OCI-M1 (cell line): ENCODE measurements at places on chromosomes 5 and 9.
A peak's percentile ranks its signal among the peaks of the same experiment; 100 is the strongest.

DNA sequence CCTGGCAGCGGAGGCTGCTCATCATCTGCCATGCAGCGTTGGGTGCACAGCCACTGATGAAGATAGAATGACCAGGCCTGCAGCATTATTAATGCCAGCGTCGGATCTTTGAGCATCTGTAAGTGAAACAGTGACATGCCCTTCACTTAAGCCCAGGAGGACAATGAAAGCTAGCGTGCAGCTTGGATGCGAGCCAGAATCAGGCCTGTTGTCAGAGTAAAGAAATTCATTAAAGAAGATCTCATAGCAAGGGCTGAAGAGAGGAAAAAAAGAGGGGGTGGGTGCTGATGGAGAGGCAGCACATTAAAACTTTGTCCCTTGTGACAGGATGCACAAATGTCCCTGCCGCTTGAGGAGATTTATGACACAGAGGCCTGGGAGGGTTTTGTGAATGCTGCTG is 186.1 kb upstream of the MAST4 start:
- no peak for DNase-seq

GRCh38 chr5:39175273-39175955 is 43.9 kb downstream of the FYB1 start:
- DNase-seq, result no peak

DNA sequence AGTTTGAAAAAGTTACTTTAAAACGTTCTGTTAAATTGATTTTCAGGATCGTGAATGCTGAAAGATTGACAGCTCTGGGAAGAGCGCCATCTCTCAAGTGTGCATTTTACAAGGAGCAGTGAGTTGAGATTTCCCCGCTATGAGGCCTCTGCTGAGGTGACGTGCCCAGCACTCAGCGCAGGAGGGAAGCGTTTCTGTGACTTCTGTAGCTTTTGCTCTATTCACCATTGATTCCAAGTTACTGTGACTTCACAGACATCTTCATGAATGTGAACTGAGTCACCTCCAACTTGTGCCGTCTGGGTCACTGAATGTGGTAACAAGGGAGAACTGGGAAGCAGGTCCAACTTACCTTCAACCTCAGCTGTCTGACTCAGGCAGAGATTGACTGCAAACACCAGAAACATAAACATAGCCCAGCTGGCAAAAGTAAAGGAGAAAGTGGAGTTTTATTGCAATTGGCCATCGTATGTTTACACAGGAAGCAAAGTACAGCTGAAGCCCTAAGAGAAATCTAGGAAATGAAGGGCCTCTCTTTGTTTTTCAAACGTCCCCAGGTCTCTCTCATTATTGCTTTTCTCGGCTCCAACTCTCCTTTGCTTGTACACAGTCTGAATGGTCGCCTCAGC is 428.8 kb upstream of the CLINT1 start:
- DNase-seq, result no peak

GRCh38 chr9:98472216-98472615 is 216.8 kb upstream of the TBC1D2 start:
- no peak for DNase-seq

DNA sequence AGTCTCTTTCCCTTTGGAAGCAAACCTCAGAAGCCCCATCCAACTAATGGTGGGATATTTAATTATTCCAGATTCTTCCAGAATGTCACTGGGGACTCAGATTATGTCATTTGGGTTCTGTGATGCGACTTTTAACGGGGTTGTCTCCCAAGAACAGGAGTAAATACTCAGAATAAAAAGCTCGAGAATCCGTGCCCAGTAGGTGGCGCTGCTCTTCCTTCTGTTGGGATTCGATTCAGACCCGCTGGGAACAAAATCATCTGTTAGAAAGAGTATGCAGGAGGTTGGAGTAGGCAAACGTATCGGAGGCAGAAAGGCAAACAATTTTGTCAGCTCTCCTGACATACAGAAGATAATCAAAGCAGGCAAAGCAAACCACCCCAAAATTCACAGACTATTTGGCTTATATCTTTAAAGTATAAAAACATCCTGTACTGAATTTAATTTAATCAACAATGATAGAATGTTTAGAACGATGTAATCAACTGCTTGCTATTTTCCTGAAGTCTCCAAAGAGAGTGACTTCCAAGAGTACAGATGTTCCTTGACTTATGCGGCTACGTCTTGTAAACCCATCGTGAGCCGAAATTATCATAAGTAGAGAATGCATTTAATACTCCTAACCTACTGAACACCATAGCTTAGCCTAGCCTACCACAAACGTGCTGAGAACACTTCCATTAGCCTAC is 169.8 kb upstream of the RAI14 start:
- peak; percentile 89 for DNase-seq

- peak; percentile 25 for DNase-seq
Observed at GRCh38 chr5:93349613-93350012, 231.4 kb downstream of the NR2F1-AS1 start.

DNA sequence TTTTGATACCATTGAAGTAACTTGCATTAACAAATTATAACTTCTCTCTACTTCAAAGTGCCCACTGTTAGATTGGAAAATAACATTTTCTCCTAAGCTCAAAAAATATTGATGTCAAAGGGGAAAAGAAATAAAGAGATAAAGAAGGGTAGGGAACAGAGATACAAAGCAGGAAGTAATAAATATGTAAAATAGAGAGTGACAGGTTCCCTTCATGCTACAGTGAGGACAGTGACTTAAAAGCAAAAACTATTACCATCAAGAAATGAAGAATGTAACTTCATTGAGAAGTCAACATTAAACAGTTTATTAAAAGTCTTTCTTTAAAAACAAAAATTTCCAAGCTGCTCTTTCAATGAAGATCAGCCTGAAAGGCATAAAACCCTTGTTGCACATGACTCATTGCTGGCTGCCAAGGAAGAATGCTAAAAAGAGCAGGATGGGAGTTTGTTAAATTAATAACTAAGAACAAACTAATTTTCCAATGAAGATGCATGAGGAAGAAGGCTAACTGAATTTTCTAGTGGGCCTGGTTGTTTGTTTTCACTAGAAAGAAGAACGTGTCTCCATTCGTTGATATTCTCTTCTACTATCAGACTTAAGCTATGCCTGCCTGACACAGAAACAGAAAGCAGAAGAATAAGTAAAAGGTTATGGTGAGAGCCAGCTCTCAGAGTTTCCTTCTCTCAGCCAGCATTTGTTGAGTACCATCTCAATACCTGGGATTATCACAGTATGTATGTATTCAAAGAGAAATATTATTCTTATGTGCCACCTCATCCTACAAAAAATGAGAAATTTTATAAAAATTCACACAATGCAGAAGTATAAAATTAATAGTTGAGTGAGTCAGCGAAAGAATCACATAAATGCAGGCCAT is 197.8 kb upstream of the NREP start:
- DNase-seq, result peak; percentile 66

DNA sequence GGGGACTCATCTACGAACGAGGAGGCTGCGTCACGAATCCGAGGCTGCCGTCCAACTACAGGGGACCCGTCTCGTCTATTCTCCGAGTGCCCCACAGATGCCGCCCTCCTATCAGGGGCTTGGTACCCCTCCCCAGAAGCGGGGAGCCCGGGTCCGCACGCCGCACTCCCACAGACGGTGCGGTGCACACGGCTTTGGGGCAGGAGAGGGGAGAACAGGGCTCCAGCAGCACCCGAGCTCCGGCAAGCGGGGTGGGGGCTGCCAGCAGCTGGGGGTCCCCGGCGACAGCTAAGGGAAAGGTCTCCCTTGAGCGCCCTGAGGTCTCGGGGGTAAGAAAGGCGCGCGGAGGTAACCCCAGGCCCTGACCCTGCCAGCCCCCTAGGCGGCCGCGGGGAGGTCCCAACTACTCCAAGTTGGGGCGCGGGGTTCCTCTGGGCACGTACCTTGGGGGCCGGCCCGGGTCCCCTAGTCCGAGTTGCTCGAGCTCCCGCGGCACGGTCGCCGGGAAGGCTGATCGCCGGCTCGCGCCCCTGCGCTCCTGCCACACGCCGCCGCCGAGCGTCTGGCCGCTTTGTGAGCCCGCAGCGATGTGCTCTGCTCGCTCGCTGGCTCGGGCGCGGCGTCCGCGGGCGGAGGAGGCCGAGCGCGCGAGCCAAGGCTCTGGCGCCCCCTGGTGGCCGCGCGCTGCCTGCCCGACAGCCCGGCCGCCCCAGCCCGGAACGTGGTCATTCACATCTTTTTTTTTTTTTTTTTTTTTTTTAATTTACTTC is at the start of gene SPOCK1:
SPOCK1 (minus strand) TSS at position 591 of the 770 bp plus-strand sequence.
- DNase-seq, result peak; percentile 70

DNA sequence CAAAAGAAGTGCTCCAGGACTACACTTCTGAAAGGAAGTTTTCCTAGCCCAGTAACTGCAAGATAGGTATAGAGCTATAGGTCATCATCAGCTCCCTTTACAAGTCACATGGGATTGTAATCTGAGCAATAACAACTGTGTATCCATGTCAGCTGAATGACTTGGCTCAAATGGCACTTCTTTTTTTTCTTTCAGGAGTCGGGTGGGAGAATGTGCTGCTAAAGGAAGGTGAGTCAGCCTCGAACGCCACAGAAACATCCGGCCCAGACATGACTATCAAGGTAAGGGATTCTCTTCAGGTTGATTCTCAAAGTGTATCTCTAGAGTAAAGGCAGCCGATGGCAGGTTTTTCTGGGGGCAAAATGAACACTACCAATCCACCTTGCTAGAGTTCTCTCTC is 192.2 kb downstream of the C9orf152 start:
- peak; percentile 42 for DNase-seq

GRCh38 chr5:2779459-2779858 is 28.0 kb upstream of the IRX2 start:
- DNase-seq, result no peak

DNA sequence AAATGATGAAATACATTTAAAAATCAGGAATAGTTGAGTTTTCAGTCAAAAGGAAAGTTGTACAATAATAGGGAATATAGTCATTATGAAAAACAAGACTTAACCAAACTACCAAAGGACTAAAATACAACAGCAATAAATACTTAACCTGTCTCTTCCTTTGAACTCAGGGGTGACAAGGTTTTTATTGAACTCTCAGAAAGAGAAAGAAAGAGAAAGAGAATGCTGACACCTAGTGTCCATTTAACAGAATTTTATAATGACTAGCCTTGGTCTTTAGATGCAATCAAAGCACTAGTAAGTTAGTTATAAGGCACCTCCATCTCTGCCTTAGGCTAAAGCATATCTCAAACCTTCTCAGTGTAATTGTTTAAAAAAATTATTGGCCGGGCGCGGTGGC is 47.5 kb downstream of the UIMC1 start:
- peak; percentile 73 for DNase-seq

DNA sequence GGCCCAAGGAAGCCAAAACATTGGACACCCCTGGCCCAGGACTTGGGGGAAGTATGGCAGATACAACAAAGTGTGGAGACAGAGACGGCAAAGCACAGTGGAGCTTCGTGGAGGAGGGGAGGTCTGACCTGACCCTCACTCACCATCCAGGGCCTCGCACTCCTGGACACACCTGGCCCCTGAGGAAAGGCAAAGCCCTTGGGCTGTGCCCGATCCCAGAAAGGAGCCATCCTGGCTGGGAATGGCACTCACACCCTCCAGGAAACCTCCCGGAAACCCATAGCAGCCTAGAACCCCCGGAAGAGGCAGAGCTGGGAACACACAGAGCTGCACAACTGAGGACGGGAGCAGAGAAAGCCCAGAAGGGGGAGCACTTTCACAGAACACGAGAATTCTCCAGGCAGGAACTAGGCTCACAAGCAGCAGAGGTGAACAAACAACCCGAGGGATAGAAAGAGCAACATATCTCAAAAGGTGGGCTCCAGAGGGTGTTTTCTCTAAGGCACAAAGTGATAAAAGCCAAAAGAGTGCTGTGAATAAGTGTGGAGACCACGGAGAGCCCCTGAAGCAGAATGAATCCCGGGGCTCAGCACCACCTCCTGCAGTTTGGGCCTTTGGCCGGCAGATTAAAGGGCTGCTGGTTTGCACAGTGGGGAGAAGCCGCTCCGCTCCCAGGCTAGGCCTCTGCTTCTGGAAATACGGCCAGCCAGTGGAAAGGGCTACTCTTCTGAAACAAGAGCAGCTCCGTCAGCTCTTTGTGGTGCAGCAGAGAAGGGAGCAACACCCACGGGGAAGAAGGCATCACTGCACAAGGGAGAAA is 108.2 kb downstream of the UBE2R2 start:
- peak; percentile 27 for DNase-seq

GRCh38 chr5:149195337-149195887 is 54.1 kb downstream of the ABLIM3 start:
- DNase-seq, result no peak

GRCh38 chr9:23375511-23375910 is 450.5 kb downstream of the ELAVL2 start:
- DNase-seq, result peak; percentile 61

DNA sequence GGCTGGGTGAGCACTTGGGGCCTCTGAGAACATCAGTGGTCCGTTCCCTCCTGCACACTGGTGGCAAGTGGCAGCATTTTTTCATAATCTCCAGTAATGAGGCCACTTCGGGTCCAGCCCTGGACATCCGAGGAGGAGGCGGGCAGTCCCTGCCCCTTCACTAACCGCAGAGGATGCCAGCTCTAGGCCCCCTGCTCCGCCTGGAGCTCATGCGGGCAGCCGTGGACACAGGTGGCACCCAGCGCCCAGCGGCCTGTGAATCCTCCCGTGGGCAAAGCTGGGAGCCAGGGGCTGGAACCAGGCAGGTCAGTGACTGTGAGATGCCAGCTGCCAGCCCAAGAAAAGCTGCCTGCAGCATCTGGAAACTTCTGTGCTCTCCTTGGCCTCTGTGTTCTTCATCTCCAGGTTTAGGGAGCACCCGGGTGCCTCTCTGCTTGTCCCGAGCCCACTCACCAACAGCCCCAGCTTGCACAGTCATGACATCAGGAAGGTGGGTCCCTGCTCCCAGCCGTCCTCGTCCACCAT is 92.4 kb downstream of the KCNT1 start:
- DNase-seq, result no peak

- no peak for DNase-seq
Observed at GRCh38 chr5:80185095-80185494, 70.8 kb downstream of the SERINC5 start.

- no peak for DNase-seq
Observed at GRCh38 chr5:150124596-150124995, 31.0 kb downstream of the PDGFRB start.

DNA sequence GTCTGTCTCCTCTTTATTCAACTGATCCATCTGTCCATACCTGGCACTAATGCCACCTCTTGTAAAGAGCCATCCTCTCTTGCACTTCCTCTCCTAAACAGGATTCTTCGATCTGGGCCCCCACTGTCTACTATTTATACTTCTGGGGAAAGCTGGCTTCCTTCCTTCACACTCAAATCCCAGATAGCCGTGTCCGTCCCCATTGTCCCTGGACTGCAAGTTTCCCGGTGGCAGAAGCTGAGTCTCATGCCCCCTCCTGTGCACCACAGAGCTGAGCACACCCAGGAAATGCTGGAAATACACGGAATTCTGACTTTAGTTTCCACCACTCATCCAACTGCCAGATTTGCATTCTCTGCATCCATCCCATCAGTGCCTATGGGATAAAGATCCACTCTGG is 84.0 kb downstream of the MARCHF11 start:
- no peak for DNase-seq

DNA sequence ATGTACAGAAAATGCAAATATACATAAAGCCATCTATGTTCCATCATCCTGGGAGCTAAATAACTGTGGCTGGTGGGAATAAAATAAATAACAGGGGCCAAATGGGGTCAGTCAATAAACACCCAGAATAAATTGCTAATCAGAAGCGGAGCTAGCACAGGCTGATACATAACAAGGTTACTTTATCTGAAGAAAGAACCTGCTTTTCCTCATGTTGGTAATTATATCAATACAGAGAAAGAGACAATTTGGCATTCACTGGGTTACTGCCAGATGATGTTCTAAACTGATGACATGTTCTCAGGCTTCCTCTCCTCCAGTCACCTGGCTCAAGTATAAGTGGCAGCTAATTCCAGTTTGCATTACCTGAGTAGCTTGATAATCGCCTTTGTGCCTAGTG is 144.9 kb upstream of the CD180 start:
- no peak for DNase-seq
